ENCODE measurements at places on chromosomes 1 and 21.

- DNase-seq, result no peak
Measured at GRCh38 chr21:24988941-24989340, 618.3 kb downstream of the MRPL39 start.

DNA sequence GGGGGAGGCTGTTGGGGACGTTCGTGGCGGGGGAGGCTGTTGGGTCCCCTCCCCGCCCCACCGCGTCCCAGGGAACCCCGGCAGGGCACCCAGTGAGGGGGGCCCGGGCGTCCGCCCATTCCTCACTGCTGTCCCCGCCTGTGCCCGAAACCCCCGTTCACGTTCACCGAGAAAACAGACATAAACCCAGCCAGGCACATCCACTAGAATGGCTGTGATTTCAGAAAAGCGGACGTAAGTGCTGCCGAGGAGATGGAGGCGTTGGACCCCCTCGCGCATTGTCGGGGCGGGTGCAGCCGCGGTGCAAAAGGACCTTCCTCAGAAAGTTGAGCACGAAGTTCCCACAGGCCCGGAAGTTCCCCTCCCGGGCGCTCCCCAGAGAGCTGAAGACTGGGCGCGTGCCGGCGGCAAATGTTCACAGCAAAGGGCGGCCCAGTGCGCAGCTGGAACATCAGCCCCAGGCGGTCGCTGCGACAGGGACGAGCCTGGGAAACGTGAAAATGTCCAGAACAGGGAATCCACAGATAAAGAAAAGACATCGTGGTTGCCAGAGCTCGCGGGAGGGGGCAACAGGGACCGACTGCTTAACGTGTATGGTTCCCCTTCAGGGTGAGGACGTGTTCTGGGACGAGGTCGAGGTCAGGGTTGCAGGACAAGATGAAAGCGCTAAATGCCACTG lies 18.5 kb upstream of the SAMD11 start:
- peak; percentile 10 for DNase-seq

GRCh38 chr21:41633627-41634026 lies 125.7 kb upstream of the TMPRSS2 start:
- no peak for DNase-seq

GRCh38 chr21:31196724-31197123 lies 147.3 kb downstream of the TIAM1 start:
- DNase-seq, result no peak

- no peak for DNase-seq
Measured at GRCh38 chr1:232965912-232966217, 15.5 kb downstream of the NTPCR start.

DNA sequence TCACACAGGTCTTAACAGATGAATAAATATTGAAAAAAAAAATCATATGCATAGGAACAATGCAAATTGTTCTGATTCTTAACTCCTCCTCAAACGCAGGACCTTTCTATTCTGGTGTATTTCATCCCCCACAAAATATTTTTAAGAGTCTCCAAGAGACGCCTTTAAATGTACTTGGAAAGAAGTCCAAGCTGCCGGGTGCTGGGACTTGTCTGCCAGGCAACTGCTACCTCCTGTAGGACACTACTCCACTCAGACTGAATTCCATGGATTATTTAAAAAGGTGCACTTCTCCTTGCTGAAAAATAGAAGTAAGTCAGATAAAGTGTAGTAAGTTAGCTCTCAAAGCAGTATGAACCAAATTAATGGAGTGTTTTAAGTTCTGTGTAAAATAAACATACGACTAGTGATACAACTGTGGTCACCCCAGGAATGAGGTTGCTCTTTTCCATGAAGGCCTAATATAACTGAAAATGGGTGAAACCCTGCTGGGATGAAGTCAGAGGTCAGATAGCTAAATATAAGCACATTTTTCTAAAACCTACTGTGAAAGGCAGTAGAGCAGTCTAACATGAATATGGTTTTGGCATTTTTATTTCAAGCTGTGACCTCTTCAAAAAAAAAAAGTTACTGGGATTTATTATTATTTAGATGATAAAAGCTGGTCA lies 189.2 kb upstream of the PBX1 start:
- no peak for DNase-seq

- peak; percentile 54 for DNase-seq
Measured at GRCh38 chr21:33265664-33266049, 510 bp upstream of the IL10RB start.

- DNase-seq, result no peak
Measured at GRCh38 chr1:234484991-234485739, 6.2 kb upstream of the TARBP1 start.

DNA sequence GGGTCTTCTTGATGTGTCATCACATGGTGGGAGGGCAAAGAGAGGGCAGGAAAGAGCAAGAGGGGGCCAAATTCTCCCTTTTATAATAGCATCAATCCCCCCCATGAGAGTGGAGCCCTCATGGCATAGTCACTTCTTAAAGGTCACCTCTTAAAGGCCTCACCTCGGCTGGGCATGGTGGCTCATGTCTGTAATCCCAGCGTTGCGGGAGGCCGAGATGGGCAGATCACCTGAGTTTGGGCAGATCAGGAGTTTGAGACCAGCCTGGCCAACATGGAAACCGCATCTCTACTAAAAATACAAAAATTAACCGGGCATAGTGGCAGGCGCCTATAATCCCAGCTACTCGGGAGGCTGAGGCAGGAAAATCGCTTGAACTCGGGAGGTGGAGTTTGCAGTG lies 170.1 kb downstream of the PGBD5 start:
- no peak for DNase-seq

DNA sequence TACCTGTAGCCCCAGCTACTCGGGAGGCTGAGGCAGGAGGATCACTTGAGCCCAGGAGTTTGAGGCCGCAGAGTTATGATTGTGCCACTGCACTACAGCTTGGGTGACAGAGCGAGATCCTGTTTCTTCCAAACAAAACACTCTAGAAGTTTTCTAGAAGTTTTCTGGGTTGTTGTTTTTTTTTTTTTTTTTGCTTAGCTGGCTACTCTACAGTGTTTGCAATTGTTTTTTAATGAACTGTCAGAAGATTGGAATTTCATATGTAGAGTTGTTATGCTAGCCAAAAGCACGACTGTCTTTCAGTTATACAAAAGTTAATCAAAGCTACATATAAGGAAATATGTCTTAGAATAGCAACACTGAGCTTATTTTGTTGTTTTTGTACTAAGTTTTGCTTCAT lies 30.9 kb upstream of the NEXN start:
- no peak for DNase-seq

DNA sequence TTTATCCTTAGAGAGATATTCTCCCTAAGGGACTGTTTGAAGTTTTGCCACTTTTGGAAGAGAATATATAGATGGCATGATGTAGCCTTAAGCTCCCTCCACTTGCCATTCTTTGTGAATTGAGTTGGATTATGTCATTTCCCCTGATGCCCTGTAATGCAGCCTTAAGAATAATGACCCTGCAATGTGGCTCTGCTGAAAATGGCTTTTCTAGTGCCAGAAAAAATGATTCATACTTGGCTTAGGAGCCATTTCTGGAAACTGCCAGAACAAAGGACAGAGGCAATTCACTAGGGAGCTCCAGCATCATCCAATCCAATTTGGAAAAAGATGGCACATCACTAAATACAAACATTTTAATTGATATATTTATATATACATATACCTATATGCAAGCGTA lies 265.3 kb downstream of the SPATA17 start:
- no peak for DNase-seq

- no peak for DNase-seq
Measured at GRCh38 chr1:209600541-209600940, 17.0 kb downstream of the CAMK1G start.

DNA sequence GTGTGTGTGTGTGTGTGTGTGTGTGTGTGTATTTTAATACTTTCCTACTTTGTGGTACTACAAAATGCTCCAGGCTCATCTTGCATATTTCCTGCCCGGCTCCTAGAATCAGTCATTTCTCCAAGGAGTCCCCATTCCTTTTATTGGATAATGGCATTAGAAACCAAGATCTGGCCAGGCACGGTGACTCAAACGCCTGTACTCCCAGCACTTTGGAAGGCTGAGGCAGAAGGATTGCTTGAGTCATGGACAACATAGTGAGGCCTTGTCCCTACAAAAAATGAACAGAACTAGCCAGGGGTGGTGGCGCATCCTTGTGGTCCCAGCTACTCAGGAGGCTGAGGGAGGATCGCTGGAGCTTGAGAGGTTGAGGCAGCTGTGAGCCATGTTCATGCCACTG lies 20.3 kb downstream of the EPB41 start:
- no peak for DNase-seq

DNA sequence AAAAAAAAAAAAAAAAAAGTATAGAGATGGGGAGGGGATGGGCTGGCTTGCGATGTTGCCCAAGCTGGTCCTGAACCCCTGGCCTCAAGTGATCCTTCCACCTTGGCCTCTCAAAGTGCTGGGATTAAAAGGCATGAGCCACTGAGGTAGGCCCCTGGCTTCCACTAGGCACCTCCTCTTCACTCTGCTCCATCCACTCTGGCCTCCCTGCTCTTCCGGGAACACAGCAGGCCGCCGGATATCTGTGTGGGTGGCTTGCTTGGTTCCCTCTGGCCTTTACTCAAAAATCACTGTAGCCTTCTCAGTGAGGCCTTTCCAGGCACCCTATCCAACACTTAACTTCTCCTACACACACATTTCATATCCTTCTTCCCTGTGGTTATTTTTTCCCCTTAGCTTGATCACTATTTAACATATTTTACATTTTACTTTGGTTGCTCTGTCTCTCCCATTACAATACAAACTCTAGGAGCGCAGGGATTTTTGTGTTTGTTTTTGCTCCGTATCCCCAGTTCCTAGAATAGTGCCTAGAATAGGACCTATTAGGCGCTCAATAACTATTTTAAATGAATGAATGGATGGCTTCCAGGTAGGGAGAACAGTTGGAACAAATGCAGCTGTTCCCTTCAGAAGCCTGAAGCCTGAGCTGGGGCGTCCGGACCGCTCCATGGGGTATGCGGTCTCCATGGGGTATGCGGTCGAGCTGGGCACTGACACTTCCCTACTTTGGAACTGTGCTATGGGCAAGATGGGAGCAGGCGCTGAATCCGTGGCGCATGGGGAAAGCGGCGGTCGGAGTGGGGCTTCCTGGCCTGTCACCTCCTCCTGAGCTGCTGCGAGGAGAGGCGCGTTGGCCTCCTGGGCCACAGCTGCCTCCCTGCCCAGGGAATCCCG lies 46.7 kb downstream of the H3-3A start:
- DNase-seq, result no peak

DNA sequence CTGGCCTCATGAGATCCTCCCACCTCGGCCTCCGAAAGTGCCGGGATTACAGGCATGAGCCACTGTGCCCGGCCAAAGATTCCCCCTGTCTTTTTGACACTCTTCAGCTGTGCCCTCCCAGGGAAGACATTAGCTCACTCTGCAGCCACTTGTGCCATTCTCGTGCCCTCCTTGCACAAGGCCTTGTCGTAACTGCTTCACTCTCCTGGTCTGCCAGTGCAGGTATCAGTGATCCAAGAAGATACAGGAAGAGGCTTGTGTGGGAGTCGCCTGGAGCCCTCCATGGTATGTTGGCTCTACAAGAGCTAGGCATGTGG lies 22.0 kb upstream of the WDR26 start:
- no peak for DNase-seq

GRCh38 chr1:218436346-218436745 lies 91.2 kb downstream of the TGFB2 start:
- no peak for DNase-seq

GRCh38 chr1:13753636-13754402 lies 53.8 kb downstream of the PRDM2 start:
- no peak for DNase-seq

GRCh38 chr1:200778766-200779165 lies 40.1 kb downstream of the CAMSAP2 start:
- no peak for DNase-seq

DNA sequence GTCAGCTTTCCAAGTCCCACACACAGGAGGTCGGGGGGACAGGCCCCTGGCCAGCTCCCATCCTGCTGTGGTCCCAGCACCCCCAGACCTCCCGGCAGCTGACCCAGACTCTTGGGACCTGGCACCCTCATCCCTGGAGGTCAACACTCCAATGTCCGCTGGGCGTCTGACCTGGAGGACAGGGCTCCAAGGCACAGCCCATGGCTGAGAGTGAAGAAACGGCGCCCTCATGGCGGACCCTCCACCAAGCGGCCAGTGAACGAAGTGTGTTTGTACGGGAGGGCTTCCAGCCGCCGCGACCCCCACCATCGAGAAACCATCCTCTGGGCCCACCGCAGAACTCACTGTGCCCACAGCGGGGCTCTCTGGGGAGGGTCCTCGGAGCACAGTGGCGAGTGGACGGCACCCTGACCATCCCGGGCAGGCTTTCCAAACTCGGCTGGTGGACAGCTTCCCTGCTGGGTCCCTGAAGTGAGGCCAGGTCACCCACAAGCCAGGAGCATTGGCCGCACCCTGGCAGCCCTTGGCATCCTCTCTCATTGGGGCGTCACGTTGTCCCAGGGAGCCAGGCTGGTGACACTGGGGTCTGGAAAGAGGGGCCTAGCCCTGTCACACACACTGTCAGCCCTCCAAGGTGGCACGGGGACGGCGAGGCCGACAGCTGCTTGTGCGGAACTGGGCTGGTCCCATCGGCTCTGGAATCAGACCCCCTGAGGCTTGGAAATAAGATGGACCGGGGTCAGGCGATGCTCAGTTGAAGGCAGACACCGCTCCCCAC lies 47.8 kb upstream of the COL6A2 start:
- DNase-seq, result no peak

DNA sequence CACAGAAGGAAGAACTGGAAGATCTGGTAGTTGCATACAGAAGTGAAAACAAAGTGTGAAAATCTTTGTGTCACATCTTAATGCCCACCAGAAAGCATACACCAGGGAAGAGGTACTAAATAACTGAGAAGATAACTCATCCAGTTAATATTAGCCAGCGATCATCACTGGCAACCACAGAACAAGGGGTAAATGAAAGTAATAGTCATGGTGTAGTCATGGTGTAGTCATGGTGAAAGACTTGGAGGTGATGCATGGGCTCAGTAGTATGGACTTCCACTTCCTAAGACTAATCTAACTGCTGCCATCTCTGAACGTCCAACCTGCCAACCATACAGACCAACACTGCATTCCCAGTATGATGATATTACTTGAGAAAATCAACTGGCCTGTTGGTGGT lies 481.2 kb upstream of the NR5A2 start:
- no peak for DNase-seq

DNA sequence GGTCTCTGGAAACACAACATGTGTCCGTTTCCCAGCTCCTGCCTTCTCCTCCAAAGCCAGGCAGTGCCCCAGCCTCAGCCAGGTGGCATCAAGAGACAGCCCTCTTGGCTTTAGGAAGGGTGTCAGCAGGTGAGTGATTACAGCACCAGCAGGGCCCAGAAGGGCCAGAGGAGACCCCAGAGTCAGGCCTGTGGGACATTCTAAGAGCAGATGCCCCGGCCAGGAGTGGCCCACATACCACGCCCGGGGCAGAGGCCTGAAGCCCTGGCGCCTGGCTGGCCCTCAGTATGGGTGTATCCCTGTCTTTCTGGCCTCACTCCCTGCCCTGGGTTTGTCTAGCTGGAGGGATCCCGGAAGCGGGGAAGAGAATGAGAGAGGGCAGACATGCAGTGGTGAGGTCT lies 109.2 kb downstream of the CASZ1 start:
- no peak for DNase-seq

- no peak for DNase-seq
Measured at GRCh38 chr1:41464885-41465284, 19.6 kb downstream of the EDN2 start.

- no peak for DNase-seq
Measured at GRCh38 chr1:79614762-79615161, 608.2 kb upstream of the ADGRL4 start.
